NCI-H2171 (cell line): ENCODE measurements at places on chromosomes 16 and 17.

DNA sequence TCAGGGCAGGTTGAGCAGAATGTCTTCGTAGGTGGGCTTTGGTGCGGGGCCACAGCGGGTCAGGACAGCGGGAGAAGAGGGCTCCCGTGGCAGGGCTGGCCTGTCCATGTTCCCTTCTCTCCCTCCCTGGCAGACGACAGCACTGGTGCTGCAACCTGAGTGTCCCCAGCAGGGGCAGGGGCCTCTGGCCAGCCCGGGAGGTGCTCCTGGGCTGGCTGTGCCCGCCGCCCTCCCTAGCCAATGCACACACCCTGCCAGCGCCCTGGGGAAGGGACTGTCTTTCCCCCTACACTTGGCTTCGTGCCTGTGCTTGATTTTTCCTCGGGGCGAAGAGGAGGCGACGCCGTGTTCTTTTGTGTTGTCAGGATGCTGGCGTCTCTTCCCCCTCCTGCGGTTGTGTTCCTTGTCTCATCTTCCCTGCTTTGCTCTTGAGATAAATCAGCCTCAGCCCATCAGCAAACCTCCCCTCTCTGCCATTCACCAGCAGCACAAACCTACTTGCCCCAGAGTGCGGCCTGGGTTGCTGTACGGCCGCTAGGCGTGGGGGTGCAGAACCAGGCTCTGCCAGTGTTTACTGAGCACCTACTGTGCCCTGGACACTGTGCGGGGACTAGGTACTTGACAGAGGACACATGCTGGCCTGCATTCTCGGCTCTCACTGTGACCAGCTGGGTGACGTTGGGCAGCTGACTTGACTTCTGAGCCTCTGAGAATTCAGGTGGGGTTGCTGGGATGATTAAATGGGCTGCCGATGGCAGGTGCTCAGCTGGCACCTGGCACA, 237.3 kb upstream of the CIBAR2 start:
- DNase-seq = peak; percentile 45

DNA sequence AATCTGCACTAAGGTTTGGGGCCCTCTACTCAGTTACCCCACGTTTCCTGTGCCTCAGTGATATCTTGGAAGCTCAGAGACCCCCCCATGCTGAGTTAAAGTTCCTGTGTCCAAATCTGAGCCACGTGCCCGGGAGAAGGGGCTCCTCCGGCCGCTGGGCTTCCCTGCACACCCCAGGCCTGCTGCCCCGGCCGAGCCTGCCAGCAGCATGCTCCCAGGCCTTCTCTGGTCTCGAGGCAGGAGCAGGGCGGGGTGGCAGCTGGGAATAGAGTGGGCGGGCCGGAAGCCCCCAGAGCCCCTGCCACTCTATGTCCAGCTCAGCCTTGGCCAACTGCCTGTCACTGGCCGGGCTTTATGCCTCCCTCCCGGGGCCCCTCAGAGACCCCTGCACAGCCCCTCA, 5.6 kb upstream of the VASN start:
- no peak for DNase-seq

GRCh38 chr17:16991349-16992009, 19.6 kb upstream of the TNFRSF13B start:
- peak; percentile 47 for DNase-seq

- no peak for DNase-seq
These were observed 15.9 kb upstream of the ADGRG1 start for GRCh38 chr16:57612494-57612893.

DNA sequence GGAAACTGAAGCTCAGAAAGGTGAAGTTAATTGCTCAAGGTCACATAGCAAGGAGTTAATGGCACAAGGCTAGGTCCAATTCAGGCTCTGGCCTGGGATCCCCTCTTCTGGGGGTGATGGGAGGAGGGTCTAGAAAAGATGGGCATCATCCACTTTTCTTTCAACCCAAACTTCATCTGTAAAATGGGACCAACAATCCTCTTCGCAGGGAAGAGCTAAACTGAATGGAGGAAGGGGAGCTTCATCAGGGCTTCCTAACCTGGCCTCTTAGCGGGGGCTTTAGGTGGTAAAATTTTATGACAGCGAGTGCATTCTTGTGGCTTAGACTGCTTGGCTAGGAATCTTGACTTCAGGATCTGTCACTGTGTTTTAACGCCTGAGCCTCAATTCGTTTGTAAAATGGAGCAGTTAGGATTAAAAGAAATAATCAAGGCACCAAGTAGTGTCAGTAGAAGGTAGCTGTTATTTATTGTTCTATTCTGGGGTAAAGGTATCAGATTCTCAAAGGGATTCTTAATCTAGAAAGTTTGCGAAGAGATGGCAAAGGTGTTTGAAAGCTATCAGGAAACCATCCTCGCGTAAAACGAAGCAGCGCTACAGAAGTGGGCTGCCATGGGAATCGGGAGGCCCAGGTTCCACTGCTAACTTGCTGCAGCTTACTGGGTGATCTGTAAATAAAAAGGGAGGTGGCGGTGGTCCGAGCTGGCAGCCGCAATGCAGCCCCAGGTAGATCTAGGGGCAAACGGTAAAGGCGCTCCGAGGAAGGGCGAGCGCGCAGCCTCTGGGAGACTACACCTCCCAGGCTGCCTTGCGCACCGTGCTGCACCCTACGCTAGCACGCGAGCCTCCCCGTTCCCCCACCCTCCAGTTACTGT, 1.5 kb upstream of the SRCAP start:
- peak; percentile 96 for DNase-seq

DNA sequence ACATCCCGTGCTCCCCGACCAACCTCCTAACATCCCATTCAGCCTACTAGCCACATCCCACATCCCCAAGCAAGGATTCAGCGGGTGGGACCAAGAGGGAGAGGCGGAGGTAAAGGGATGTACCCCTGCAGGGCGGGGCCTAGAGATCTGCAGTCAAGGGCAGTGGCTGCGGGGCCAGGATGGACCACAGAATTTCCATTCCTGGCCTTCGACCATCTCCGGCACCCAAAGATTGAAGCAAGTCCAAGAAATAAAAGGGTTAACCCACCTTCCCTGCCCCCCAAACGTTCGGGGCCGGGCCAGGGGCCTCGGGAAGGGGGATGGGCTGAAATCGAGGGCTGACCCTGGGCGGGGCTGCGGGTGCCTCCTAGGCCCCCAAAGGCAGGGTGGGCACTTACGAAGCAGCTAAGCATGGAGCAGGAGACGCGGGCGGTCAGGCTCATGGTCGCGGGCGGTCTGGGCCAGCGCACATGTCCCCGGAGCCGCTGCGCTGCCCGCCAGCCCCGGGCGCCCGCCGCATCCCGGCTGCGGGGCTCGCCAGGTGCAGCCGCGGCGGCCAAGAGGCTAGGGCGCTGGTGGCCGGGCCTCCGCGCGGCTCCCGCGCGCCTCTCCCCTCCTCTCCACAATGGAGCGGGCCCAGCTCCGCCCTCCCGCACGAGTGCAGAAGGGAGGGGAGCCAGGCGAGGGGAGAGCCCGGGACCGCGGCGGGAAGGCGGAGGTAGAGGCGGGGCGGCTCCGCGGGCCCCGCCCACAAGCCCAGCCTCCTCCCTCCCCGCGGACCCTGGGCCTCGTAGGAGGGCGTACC, at the start of gene MTMR4:
Gene MTMR4 (minus strand): TSS at position 674 of the 805 bp plus-strand sequence. CDS start 231 bp downstream, at position 443.
- DNase-seq = peak; percentile 92

GRCh38 chr16:35748621-35749252, 2289.3 kb downstream of the TP53TG3F start:
- no peak for DNase-seq

- DNase-seq = no peak
These were observed 381.5 kb upstream of the PSMD7 start for GRCh38 chr16:73915140-73915539.

DNA sequence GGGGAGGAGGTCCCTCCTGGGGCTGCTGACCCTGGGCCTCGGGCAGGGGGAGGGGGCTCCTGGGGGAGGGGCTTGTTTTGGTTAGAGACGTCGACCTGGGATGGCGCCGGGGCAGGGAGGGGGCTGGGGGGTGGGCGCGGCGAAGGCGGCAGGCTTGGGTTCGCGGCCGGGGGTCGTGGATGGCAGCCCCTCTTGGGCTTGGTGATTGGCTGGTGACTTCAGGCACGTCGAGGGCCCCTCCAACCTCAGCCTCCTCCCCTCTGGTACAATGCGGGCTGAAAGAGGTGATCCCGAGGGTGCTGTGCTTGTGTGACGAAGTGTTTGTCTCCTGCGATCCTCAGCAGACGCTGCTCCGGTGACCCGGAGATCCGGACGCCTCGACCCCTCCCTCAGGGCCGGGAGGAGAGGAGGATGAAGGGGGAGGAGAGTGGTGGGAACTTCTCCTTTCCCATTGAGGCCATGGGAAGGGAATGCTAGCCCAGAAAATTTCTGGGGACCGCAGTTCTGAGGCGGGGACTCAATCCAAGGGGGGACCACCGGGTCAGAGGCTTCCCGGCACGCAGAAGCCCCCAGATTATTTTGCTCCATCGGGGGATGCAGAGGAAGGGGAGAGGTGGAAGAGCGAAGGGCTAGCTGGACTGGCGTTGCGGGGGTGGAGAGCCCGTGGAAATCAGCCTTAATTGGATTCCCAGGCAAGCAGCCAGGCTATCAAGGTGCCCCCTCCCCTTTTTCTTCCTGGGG, 43.9 kb downstream of the RAI1 start:
- no peak for DNase-seq

- no peak for DNase-seq
These were observed 100.1 kb downstream of the YPEL2 start for GRCh38 chr17:59431601-59432000.

DNA sequence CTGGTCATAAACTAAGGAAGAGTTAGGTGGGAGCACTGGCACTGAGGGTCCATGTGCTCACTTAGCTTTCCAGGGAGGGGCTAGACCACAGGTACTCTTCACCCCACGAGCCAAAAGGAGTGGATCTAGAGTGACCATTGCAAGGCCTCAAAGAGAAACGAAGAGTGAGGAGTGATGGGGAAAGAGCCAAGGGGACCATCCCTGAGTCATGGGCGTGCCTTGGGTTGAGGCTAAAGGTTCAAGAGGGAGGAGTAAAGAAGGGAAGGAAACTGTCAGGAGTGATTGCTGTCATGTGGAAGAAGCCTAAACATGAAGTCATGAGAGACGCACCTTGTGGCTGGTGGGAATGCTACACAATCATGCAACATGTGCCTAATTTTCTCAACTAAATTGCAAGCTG, 141.0 kb downstream of the CDH13 start:
- no peak for DNase-seq

GRCh38 chr17:59427996-59428395, 96.5 kb downstream of the YPEL2 start:
- DNase-seq = no peak

DNA sequence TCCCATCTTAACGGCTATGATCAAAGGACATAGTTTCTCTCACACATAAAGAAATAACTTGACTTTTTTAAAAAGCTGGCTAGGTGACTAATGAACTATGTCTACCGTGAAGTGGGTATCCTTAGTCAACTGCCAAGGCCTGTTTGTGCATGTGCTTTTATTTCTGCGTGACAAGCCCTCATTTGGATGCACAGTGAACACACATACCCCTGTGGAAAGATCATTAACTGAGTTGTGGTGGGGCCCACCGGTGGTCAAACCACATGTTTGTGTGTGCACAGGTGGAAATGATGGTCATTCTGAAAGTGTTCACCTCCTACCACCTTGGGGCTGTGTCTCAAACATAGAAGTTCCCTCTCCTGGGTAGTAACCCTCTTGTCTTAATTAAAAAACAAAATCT, 256.1 kb upstream of the SALL1 start:
- no peak for DNase-seq

DNA sequence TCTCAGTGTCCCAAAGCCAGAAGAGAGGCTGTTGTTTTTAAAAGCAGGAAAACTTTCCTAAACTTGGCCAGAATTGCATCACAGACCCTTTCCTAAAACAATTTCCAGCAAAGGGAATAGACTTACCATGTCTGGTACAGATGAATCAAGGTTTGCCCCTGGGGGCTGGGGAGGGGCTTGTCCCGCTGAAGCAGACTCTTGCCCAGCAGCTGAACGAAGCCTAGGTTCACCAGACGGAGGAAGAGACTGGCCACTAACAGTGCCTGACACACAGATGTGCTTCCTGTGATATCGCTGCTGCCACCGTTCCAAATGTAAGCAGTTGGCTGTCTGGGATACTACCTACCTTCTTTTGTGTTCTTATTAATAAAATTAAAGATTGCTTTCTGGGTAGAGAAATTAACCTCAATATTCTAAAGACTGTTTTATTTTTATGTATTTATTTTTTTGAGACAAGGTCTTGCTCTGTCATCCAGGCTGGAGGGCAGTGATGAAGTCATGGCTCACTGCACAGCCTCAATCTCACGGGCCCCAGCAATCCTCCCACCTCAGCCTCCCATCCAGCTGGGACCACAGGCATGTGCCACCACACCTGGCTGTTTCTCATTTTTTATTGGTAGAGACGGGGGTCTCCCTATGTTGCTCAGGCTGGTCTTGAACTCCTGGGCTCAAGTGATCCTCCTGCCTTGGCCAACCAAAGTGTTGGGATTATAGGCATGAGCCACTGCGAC, 13.5 kb downstream of the PRCD start:
- no peak for DNase-seq

DNA sequence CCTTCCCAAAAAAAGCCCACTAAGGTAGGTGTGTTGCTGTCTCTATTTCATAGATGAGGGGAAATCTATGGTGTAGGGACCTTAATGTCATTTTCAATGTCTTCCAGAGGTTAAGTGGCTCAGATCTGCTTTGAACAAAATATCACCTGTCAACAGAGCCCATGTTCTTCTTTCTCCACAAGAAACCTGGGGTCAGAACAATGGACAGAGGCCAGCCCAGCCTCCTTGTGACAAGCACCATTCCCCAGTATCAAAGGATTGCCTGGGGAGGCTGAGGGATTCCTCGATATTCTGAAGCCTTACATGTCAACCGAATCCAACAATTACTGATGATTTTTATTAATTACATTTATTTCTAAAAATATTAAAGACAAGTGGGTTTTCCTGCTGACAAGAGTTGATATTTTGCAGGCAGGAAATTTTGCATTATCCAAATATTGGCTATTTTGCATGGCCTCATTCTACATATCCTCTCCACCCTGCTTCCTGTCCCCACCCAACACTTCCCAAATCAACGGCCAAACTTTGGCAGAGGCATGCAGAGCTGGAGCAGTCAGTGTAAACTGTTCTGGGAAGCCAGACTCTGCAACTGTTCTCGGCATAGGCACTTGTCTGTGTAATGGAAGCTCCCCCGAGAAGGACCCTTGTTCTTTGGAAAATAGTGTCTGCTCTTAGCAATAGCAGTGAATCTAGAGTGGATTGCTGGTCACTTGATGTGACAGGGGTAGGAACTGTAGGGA, 281.5 kb downstream of the HS3ST3A1 start:
- DNase-seq = no peak

GRCh38 chr16:56851671-56852400, 13.2 kb upstream of the SLC12A3 start:
- no peak for DNase-seq

- no peak for DNase-seq
These were observed 9.8 kb upstream of the SLC6A2 start for GRCh38 chr16:55645986-55646385.

DNA sequence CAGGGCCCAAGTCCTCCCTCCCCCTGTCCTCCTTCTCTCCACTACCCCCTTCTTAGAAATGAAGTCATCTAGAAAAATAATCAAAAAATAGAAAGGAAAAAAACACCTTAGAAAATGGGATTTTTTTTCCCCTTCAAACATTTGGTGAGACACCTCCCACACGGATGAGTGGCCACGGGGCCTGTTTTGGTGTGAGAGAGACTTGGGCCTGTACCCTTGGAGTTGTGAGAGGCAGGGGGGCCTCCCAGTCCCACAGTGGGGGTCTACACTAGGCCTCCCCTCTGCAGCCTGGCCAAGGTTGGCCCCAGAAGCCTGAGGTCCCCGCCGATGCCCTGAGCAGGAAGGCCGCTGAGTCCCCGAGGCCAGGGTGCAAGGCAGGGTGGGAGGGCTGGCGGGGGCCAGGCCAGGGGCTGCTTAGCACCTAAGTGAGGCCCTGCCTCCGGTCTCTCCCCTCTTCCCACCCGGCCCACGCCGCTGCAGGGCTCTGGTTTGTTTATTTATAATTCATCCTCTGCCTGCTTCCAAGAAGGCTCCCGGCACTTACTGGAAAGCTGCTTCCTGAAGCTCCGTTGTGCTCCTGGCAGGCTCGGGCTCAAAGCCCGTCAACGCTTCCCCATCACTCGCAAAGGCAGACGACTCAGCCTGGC, 26.4 kb downstream of the NPTX1 start:
- DNase-seq = no peak
